ENCODE measurements at places on chromosomes 16 and 17.

- DNase-seq, result peak; percentile 10
Observed at GRCh38 chr17:2849327-2849670, 53.1 kb downstream of the RAP1GAP2 start.

- peak; percentile 19 for DNase-seq
Observed at GRCh38 chr16:73232555-73233328, 184.8 kb upstream of the ZFHX3 start.

GRCh38 chr17:27805520-27806146 is 5.3 kb upstream of the NOS2 start:
- DNase-seq, result peak; percentile 77

GRCh38 chr17:69555056-69555455 is 140.6 kb downstream of the MAP2K6 start:
- DNase-seq, result no peak

DNA sequence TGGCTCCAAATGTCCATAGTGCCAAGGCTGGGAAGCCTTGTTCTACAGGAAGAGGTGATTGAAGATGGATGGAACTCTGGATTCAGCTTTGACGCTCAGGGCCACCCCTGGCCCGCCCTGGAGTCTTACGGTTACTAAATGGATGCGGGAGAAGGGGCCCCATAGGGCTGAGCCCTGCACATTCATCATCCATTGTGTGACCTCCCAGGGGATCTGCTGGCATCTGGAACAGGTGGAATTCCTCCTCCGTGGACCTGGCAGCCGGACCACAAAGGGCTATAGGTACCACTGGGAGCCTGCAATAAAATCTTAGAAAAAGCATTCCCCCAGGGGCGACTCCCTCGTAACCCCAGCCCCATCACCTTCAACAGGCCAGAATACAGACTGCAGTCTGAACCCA is 81.4 kb upstream of the NOL11 start:
- DNase-seq, result no peak

GRCh38 chr17:35765086-35765710 is 4.5 kb downstream of the C17orf50 start:
- no peak for DNase-seq

DNA sequence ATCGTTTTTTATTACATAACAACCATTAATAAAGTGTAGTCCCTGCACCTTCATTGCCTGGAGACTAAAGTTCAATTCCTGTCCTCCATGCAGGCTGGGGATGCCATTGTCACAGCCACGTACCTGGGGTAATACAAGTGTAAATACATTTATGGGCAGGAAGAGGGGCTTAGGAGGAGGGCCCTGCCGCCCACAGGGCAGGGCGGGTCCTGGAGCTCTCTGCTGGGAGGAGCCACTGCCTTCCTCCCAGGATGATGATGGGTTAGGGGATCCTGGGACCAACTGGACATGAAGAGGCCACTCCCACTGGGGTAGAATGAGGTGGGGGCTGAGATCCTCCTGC is 44.1 kb upstream of the SLC38A10 start:
- no peak for DNase-seq

GRCh38 chr16:17557949-17558348 is 87.2 kb upstream of the XYLT1 start:
- DNase-seq, result no peak

- no peak for DNase-seq
Observed at GRCh38 chr17:73011016-73011486, 81.4 kb downstream of the SLC39A11 start.

DNA sequence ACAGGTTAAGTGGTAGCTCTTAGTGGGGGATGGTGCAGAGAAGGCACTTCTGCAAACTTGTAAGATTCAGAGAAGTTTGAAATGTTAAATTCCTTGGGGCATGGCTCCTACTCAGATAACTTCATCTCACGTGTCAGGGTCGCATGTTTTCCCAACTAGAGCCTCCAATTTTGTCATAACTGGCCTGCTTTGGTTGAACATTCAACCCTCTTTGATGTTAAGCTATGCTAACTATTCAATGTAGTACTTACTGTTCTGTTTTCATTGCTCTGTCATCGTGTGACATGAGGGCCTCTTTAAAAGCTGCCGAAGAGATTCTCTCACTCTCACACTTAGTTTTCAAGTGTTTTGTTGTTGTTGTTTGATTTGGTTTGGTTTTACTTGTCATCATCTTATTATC is 280.8 kb downstream of the CDH11 start:
- no peak for DNase-seq

DNA sequence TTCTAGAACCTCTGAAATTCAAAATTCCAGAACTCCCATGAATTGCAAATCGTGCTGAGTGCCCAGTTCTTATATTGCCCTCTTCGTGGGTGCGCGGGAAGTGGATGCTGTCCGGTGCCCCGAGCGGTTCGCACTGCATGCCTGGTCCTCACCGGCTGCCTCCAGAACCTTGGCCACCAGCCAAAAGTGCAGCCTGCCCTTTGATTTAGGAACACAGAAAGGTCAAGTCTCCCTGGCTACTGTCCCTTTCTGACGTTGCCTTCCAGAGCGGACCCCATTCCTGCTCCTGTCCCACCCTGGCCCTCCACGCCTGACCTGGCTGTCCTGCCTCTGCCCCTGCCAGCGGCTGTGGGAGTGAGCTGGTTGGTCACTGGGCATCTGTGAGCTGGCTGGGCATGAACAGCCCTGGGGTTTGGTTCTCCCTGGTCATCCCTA is 9.7 kb downstream of the NEUROD2 start:
- no peak for DNase-seq

GRCh38 chr17:7440113-7440833 is 961 bp downstream of the FGF11 start:
- DNase-seq, result no peak

GRCh38 chr16:20383106-20384029 is 21.2 kb downstream of the PDILT start:
- peak; percentile 32 for DNase-seq

DNA sequence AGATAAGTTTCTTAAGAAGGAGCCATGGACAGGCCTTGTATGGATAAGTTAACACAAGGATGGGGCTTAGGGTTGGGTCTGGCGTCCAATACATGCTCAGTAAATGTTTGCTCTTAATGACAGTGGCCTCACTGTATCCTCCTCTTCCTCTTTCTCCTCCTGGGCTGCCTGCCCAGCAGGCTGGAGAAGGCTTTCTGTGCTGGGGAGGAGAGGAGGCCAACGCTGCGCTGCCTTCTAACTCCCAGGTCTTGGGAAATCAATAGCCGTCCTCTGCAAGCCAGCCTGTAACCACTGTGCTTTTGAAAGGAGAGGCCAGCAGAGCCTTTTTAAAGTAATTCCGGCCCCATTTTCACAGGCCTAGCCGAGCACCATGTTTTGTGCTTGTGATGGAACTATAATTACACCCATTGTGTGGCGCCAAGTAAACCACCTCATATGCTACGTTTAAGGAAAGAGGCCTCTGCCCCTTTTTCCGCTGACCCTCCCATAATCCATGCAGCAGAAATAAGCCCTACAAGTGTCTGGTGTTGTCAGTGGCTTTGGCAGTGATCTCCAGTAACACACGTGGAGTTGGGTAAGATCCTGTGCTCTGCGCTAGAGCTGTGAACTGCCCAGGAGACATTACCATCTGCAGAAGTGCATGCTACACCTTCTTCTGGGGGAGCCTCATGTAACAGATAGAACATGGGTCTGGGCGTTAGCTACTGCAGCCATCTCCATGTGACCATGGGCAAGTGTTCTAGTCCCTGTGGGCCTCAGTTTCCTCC is 368.2 kb downstream of the SNX29 start:
- DNase-seq, result no peak

DNA sequence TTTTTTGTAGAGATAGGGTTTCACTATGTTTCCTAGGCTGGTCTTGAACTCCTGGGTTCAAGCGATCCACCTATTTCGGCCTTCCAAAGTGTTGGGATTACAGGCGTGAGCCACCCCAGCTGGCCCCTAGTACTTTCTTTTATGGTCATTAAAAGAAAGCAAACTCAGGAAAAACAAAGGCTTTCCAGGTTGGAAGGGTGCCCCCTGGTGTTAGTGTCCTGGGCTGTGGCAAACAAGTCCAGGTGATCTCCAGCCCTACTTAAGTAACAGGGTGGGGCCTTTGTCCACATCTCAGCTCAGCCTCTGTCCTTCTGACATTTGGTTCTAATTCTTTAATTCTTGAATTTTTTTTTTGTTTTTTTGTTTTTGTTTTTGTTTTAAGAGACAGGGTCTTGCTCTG is 6.9 kb downstream of the IGFBP4 start:
- DNase-seq, result no peak

DNA sequence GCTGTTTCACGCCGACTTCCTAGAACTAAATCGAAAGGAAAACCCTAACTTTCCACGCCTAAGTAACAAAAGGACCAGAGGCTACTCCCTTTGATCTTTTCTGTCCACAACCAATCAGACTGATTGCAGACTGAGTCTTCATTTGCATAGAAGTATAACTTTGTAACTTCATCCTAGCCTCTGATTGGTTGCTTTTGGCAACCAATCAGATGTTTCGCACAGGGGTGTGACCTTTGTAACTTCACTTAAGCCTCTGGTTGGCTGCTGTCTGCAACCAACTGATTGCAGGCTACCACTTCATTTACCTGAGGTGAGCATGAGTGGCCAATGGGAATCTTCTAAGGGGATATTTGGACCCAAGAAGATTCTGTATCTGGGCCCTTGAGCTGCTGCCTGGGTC is 17.4 kb upstream of the ICAM2 start:
- DNase-seq, result no peak

DNA sequence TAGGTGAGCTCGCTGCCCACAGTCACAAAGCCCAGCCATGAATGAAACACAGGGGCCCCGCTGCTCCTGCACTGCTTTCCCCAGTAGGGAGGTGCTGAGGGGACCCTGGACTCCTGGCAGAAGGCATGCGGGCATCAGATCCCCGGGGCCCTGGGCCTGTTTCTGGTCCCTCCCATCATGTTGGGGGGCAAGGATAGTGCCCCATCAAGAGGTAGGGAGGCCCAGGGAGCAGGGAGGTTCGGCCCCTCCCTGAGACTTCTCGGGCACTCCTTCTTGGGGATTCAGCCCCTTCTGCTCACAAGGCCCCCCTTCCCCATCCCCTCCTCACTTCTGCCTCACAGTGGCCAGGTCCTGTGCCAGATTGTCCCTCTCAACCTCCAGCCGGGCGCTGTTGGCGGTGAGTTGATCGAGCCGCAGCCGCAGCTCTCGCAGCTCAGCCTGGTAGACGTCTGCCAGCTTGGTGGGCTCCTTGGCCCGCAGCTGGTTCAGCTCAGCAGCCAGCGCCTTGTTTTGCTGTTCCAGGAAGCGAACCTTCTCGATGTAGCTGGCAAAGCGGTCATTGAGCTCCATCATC is 515 bp downstream of the GFAP start:
- no peak for DNase-seq

- no peak for DNase-seq
Observed at GRCh38 chr16:66891360-66891759, 11.0 kb downstream of the PDP2 start.

DNA sequence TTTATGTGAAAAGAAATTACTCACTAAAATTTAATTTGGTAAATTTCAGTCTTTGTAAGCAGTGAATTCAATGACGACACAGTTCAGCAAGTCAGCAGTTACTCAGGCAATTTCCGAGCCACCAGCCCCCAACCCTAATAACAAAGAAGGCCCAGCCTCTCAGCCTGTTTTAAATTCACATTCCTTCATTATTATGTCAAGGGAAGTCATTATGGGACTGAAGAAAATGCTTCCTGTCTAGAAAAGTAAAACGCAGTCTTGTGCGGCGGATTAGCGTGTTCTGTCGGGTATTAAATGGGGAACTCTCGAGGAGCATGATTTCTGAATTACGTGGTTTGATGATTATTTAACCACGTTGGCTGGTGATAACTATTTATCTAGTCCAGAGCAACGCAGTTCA is 177.6 kb downstream of the AIPL1 start:
- DNase-seq, result no peak

DNA sequence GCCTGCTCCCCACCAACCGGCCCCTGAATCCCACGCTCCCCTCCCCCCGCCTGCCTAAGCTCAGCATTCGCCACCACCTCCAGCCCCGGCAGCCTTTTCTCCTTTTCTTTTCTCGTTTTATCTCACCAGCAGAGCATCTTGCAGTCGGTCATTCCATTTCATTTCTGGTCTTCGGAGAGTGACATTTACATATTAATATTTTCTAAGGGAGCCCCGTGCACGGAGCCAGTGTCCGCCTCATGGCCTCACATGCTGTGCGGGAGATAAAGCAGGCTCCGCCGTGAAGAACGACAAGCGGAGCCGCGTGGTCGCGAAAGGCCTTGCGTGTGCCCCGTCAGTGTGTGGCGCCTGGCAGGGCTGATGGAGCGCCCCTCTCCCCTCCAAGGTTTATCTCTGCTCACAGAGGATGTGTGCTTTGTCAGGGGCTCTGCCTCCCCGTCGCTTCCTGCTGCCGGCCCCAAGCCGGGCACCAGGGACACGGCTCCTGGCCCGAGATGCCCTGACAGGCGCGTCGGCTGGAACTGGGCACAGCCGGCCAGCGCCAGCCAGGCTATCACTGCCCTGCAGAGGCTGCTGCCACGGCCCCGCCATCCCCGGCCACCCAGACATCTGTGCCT is 95.5 kb upstream of the GSE1 start:
- no peak for DNase-seq

DNA sequence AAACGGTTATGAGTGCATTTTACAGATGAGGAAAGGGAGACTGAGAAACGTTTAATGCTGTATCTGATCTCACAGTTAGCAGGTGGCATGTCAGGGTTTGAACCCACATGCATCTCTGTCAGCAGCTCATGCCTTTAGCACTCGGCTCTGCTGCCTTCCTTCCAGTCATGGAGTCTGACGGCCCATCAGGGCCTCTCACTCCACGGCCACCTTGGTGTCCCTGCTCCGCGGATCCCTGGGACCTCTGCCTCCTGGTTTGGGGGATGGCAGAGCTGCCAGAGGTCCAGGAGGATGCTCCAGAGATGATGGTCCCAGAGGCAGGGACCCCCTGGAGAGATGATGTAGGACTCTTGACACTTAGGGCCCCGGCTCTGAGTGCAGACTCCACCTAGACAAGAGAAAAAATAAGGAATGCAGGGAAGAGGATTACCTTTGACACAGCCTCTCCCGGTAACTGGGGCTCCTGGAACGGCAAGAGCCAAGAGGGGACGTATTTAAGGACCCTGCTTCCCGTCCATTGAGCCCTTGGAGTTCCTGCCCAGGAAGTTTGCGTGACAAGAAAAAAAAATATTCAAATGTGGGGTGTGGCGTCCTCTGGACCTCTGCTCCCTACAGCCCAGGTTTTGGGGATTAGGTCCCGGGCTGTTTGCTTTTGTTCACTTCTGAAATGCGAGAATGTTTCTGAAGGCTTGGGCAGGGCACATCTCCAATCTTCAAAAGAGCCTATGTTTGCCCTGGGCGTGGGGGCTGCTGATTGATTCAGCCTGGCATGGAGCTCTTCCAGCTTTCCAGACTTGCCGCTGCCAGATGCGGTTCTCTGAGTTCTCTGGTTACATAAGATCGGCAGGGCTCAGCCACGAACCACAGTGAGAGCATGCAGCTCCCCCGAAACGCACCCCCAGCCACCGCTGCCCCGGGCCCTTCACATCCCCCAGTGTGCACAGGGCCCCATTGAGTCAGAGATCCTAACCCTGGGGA is at the start of gene ALDH3A1:
ALDH3A1 (minus strand) TSS at position 470 of the 978 bp plus-strand sequence. CDS start 3,169 bp downstream, outside the sequence.
- no peak for DNase-seq

Data from NCI-H526 treated with DMSO at 0.1 percent for 48 hours (cell line).